Omental fat pad (tissue), 4 donors: ENCODE measurements at places on chromosomes 1 and 21.

DNA sequence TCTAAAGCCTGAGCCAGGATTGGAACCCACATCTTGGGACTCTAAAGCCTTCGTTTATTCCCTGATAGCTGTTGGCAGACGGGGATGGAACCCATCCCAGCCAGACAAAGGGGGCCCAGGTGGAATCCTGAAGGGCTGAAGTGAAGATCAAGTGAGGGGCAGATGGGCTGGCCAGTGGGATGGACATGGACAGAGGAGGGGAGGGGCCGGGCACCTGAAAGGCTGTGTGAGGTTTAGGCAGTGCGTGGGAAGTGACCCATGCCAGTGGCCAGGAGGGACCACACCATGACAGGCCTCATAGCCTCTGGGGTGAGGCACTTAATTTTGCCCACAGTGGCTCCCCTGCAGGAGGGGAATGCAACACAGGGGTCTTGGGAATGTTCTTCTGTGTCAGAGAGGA is 44.6 kb upstream of the DMRTB1 start:
- no peak for DNase-seq

GRCh38 chr1:223776075-223776814 is 63.9 kb downstream of the CAPN2 start:
- no peak for DNase-seq

GRCh38 chr1:119326251-119326650 is 42.3 kb upstream of the HAO2 start:
- no peak for DNase-seq

- DNase-seq = no peak
Observed at GRCh38 chr1:115056395-115056798, 26.8 kb downstream of the TSHB start.

DNA sequence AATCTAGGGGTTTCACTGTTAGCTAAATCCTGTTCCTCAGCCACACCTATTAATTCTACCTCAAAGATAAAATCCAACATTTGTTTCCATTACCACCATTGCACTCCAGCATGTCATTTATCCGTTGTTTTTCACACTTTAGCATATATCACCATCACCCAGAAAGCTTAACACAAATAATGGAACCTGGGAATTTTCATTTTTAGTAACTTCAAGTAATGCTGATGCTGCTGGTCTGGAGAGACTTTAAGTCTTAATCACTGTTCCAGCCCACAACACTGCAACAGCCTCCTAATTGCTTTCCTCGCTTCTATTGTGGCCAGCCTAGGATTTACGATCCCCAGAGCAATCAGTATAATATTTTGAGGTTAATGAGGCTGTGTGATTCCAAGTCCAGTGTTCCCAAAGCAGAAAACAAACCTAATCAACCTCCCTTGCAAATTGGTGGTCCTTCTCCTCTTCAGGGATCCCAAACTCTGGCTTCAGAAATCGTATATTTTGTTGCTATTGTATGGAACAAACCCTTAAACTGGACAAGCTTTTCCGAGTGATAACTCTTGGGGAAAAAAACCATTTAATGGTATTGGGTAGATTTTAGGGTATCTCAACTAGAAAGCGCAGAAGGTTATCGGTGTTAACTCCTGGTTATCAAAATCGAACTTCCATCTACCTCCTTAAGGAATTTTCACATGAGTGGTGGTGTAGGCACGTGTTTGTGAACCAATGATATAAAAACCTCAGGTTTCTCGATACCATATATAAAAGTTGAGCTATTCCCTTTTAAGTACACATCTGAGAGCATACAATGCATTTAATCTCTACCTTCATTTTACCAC is 50.0 kb upstream of the BOLA1 start:
- peak; percentile 7 for DNase-seq

- DNase-seq = no peak
Observed at GRCh38 chr1:206658264-206658980, 23.1 kb downstream of the DYRK3 start.

- no peak for DNase-seq
Observed at GRCh38 chr1:159755451-159756007, 25.2 kb upstream of the DUSP23 start.

- no peak for DNase-seq
Observed at GRCh38 chr21:31641416-31641922, 18.0 kb upstream of the SOD1 start.

DNA sequence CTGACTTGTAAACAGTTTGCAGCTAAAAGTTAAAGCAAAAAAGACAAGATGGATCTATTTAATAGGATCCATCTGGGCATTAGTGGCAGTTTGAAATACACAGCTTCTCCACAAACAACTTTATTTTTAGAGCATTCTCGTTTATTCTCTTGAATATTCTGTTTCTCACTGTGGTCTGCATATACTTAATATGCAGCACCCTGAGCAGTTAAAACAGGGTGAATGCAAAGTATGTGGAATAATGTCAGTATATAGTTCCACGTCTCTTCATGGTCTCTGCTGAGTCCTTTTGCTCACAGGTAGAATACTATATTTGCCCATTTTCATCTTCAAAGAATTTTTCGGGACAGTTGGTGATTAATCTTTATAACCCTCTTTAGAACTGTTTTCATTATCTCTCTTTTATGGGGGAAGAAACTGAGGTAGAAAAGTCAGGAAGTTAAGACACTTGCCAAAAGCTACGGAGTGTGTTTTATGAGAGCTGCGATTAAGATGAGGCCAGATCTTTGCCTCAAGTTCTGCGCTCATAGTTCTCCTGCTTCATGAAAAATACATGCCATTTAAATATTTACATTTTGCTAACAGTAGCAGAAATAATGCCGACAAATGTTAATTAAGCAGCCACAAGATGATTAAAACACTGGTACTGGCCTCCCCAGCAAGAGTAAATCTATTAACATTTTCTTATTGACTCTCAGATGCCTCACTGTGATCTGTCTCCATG is 115.6 kb downstream of the PTBP2 start:
- DNase-seq = no peak

- no peak for DNase-seq
Observed at GRCh38 chr1:12356004-12356890, 126.4 kb downstream of the VPS13D start.

DNA sequence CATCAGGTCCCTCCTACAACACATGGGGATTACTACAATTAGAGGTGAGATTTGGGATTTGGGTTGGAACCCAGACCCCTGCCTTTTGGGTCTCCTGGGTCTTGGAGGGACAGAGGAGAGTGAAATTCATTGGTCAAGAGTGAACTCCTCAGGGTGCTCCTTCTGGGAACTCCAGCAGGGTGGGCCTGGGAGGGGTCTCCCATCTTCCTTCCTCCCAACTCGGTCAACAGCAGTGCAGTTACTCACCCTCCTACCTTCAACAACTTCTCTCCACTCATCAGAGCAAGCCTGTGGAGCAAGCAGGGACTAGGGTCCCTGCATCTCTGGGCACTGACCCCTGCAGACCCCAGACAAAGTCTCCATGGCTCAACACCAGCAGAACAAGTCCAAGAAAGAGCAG is 89.3 kb upstream of the TMPRSS2 start:
- no peak for DNase-seq

- DNase-seq = no peak
Observed at GRCh38 chr1:107524301-107524700, 383.5 kb downstream of the NTNG1 start.

- no peak for DNase-seq
Observed at GRCh38 chr1:175893192-175893591, 149.8 kb upstream of the TNR start.

DNA sequence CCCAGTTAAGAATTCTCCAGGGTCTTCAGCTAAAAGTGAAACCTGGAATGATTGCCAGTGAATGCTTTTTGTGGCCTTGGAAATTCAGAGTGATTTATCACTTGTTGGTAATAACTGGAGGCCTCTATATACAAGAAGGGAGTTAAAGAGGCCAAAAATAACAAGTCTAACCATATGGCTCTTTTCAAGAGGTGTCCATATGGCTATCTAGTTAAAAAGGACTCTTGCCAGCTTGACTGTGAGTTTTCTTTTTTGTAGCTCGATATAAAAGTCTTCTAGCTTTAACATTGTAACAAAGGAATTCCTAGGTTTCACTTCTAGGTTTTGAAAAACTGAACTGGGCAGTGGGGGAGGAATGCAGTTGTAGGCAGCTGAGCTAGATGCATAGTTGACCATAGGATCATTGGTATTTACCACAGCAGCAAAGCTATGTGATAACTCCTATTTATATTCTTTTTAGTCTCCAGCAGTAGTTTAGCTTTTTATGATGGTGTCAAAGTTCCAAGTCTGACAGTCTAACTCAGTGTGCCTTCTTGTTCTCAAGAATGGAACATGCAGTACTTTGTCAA is 44.4 kb downstream of the CACHD1 start:
- no peak for DNase-seq

- no peak for DNase-seq
Observed at GRCh38 chr1:91707114-91707889, 178.6 kb downstream of the TGFBR3 start.

GRCh38 chr1:41476807-41477361 is 7.6 kb downstream of the EDN2 start:
- DNase-seq = no peak

GRCh38 chr1:8109216-8109615 is 83.1 kb upstream of the ERRFI1 start:
- DNase-seq = no peak

DNA sequence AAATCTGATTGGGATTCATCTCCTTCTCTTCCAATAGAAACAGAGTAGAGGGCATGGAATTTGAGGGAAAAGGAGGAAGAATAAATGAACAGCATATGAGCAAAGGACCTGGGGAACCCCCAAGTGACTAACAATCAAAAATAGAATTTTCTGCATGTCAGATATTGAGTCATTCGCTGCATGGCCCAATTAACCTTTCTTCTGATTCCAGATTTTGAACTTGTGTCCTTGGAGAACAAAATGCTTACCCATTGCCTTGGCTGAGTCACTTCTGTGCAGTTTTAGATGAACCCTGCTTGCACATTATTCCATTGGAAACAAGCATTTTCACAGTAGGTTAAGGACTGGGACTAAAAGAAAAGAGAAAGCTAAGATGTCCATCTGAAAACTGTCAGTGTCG is 390.5 kb downstream of the ST6GALNAC3 start:
- no peak for DNase-seq

DNA sequence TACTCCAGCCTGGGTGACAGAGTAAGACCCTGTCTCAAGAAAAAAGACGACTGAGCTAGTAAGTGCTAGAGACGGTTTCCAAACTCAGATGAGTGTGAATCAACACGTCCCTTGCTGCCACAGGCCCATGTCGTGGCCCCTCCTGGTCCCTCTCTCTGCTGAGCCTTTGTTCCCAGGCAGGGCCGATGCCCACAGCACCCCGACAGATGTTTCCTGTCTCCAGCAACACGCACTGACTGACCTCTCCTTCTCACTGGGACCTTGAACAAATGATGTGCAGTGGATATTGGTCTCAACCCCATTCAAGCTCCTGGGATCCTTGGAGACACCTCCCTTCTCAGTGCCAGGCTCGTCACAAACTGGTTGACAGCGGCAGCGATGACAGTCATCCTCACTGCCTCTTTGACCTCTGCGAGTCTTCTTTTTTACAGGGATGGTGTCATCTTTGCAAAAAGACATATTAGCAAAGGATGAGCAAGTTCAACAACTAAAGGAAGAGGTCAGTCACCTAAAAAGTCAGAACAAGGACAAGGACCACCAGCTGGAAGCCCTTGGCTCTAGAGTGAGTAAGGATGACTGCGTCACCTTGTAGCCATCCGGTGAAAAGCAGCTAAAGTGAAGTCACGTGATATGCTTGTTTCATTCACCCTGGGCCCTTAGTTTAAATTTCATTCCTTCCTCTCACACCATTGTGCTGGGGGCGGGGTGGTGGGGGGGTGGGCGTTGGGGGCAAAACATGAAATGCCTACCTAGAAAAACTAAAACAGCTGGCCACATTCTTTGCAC is 65.8 kb downstream of the FHAD1 start:
- DNase-seq = no peak
